ENCODE measurements at places on chromosomes 7 and 10.

GRCh38 chr10:123769647-123770046, 103.5 kb downstream of the GPR26 start:
- DNase-seq = no peak

DNA sequence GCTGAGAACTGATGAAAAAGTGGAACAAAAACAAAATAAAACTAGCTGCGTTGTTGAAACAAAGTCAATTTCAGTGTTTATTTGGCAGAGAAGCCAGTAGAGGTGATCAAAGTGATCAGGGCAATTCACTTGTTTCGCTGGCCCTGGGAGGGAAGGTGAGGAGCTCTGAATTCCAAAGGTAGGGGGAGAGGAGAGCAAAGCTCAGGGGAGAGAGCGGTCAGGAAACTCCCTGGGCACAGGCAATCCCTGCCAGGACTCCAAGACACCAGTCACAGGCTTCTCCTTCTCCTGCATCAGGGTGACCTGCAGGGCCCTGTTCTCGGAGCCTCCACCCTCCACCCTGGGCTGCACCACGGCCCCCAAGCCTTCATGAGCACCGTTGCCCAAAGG, 6.8 kb upstream of the KIAA1217 start:
- no peak for DNase-seq

GRCh38 chr10:117409549-117410305, 34.5 kb upstream of the PDZD8 start:
- DNase-seq = no peak

GRCh38 chr7:150977382-150978125, 567 bp downstream of the KCNH2 start:
- DNase-seq = no peak

DNA sequence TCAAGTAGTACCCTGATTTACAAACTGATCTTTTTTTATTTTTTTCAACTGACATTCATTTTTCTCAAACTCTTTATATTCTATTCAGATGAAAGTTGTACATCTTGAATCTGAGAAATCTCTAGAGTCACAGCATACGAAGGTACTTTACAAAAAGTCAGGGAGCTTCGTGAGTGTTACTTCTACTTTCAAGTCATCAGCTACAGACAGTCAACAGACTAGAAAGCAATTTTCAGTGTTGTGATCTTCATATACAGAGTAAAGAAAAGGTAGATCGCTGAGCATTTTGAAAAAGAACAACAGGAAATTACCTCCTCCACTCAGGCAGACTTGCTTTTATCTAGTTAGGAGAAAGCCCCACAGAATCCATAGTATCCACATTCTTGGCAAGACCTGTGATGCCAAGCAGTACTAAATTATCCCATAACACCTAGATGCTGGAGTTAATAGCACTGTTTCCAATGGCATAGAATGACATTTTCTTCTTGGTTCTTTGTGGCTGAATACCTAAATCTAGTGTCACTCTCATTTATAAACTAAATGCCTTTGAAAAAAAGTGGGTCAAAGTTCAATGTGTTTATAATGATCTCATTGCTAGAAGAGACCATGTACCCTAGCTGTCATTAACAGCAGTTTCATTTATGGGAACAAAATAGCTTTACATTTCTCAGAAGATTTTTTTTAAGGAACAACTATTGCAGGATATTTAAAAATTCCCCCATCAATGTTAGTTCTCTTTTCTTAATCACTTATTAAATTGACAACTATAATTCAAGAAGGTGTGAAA, 12.0 kb upstream of the ZNF800 start:
- DNase-seq = no peak

GRCh38 chr7:70953796-70954195, 178.1 kb upstream of the GALNT17 start:
- DNase-seq = no peak

DNA sequence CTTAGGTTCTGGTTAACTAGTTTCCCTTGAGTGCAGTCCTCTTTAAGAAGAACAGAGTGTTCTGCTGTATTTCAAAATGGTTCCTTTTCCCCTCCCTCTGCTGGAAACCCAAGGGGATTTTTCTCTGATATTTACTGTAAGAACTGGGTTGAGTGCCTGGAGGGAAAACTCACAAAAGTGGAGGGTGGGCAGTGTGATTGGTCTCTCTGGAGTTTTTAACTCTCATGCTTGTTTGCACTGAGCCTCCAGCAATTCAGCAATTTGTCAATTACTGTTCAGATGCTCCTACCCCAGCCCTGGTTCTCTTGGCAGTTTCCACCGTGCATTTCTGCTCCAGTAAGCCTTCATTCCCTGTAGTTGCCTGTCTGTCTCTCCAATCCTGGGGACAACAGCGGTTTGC, 273.4 kb upstream of the SORCS1 start:
- no peak for DNase-seq

GRCh38 chr7:64463636-64464375, 99.1 kb downstream of the ZNF680 start:
- DNase-seq = peak; percentile 27

- peak; percentile 47 for DNase-seq
These were observed 241.4 kb downstream of the LRMDA start for GRCh38 chr10:75672842-75673241.

DNA sequence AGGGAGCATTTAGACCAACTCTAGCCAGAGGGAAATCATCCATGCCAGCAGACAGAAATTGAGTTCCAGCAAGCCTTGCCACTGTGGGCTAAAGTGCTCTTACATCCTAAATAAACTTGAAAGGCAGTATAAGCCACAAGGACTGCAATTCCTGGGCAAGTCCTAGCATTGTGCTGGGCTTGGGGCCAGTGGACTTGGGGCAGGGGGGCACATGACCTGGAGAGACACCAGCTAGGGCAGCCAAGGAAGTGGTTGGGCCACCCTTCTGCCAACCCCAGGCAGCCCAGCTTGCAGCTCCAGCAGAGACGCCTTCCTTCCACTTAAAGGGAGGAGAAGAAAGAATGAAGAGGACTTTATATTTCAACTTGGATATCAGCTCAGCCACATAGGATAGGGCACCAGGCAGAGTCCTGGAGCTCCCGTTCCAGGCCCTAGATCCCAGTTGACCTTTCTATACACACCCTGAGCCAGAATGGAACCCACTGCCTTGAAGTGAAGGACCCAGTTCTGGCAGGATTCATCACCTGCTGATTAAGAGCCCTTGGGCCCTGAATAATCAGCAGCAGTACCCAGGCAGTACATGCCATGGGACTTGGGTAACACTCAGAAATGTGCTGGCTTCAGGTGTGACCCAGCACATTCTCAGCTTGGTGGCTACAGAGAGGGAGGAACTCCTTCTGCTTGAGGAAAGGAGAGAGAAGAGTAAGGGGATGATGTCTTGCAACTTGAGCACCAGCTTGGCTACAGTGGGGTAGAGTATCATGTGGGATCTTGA, 153.0 kb downstream of the GNAI1 start:
- DNase-seq = no peak

DNA sequence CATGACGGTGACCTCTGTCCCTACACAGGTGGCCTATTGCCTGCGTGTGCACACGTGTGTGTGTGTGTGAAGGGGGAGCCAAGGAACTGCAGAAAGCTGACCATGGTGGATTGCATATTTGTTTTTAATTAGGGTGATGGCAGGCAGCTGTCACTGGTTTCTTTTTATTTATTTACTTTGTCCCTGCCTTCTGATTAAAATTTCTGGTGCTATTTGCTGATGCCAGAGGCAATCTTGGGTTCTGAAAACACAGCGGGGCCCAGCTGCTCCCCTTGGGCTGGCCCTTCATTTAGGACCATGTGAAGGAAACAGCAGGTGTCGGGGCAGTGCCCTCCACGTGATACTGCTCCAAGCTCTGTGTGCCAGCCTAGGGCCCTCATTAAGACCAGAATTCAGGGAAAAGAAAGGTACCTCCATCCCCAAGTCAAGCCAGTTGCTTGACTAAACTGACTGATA, 71.3 kb upstream of the PODXL start:
- DNase-seq = no peak

GRCh38 chr10:47165711-47166404, 134.1 kb upstream of the GDF10 start:
- no peak for DNase-seq

DNA sequence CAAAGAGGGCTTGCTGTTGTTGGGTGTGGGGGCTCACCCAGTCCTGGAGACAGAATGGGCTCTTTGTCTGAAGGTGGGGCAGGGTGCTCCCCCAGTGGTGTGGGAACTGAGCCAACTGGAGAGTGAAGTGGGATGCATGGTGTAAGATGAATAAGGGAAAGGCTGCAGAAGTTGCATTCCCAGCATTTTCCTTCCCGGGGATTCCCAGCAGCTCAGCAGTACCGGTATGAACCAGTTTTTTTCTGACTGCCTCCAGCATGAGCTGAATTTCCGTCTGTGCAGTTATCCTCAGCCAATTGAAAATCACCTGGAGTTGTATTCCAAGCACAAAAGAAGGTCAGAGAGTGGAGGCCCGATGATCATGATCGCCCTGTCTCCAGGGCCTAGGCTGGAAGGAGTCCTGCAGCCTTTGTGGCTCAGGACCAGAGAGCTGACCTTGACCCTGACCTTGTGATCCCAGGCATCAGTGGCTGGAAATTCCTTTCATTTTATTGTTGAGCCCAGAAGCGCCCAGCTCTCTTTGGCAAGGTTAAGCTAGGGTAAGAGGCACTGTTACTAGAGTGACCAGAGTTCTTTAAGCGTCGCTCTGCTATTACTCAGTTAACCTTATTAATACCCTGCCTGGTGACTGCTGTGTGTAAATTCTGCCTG, 33.4 kb downstream of the OGDH start:
- peak; percentile 98 for DNase-seq

DNA sequence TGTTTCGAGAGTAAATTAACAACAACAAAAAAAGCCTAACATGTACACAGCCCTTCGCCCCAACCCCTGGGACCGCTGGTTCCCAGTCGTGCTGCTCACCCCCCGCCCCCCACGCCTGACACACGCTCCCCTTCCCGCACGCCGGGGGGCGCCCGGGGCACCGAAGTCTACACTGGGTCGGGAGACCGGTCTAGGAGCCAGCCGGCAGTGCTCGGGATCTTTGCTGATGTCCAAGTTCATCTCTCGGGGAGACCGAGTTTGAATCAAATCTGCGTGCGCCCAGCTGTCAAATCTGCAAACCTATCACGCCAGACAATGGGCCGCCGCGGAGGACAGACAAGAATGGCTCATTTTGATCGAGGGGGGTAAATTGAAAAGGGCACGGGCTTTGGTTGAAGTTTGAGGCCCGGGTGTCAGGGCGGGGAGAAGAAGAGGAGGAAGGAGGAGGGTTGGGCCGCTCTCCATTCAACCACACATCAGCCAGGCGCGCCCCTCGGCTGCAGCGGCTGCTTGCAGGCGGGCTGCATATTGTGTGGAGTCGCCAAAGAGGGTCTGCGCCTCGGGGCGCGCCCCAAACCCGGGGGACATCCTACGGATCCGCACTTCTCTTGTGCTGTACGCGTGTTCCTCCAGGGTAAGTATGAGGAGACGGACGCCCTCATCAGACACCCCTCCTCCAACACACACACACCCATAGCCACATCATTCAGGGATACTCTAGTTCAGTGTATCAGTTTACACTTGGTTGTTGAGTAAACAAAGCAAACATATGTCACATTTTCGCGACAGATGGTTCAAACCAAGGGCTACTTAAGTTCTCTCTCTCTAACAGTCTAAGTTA, 1.3 kb upstream of the GFRA1 start:
- peak; percentile 44 for DNase-seq

GRCh38 chr7:585873-586272, 66.2 kb upstream of the PDGFA start:
- DNase-seq = no peak

- no peak for DNase-seq
These were observed 33.4 kb downstream of the VWDE start for GRCh38 chr7:12370249-12370648.

- DNase-seq = peak; percentile 53
These were observed at the start of gene FGFR2 for GRCh38 chr10:121598263-121599249. Gene FGFR2, minus strand, starts transcription at chr10:121598444. Its CDS starts 4,627 bp downstream, at chr10:121593817.

DNA sequence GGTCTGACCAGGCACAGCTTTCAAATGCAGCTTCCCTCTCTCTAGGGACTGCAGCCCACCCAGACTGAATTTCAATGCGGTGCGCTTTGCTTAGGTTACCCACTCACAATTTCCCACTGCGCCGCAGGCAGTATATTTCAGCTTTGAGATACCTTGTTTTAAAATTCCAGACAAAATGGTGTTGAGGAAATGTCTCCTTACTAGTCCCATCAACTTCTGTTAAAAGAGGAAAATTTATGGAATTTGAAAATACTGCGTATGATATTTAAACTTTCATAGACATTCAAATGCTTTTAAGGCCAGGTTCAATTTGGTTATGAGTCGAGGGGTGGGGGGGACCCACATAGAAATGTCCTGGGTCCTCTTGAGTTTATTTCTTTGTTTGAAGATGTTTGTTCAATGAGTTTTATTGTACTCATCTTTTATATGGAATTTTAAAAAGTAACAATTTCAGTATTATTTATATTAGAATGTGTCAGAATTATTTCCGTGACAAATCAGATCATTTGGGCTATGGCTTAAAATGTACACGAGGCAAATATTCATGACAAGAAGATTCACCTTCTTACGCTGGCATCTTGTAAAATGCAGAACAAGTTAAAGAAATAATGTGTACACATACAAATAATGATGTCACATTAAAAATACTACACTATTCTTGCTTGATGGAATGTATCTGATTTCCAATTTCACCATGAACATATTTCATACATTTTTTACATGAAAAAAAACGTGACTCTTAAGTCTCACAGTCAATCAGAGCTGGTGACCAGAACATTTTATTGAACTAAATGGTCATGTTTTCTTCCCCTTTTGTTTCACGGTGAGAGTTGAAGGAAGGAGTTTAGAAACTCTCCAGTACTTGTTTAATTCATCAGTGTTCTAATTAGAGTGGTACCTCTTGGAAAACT, 1.3 kb downstream of the IKZF1 start:
- DNase-seq = no peak

GRCh38 chr7:45721686-45722598, 147.8 kb downstream of the ADCY1 start:
- DNase-seq = no peak

GRCh38 chr7:73544678-73545077, 12.8 kb downstream of the BCL7B start:
- DNase-seq = no peak

DNA sequence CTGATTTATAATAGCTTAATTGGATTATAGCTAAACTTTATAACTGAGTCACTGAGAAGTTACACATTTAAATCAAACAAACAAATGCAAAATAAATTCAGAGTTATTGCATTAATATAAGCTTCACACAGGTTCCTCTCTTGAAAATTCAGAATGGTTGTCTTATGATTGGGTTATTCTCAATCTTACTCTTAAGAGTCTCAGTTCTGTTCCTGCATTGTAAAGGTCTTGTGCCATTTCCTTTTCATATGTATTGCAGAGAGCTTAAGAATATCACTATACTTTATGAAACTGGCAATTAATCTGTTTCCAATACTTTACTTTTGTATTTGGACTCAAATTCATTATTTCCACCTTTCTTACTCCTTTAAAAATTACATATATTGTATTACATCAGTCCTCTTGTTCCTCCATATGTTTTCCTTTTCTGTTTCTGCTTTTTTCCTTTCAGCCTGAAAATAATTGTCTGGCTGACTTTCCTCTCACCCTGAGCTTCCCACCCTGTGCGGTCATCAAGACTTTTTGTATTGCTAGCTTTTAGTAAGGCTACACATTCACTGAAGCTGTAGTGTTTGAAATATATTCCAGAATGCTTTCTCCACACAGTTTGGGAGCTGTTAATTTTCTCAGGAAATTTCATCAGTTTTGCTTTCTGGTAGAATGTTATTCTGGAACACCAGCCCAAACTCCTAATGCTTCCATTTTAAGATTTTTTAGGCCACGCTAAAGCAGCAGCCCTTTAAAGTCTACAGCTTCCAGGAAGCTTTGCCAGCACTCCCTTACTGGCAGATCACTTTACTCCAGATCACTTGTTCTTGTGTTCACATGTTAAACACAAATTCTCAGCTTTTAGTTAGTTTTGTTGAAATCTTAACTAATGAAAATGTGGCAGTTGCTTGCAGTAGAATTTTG, 139.4 kb downstream of the KCND2 start:
- DNase-seq = no peak

Measured in kidney glomerular epithelial cell (primary cell).